ENCODE measurements at places on chromosomes 3 and 15. TPM values are rescaled to one million over a fixed set of nuclear protein-coding genes. Genes with fewer than 3 reads are reported as not detected.

Gene P2RY13
- total RNA-seq, result 0.88 TPM

DNA sequence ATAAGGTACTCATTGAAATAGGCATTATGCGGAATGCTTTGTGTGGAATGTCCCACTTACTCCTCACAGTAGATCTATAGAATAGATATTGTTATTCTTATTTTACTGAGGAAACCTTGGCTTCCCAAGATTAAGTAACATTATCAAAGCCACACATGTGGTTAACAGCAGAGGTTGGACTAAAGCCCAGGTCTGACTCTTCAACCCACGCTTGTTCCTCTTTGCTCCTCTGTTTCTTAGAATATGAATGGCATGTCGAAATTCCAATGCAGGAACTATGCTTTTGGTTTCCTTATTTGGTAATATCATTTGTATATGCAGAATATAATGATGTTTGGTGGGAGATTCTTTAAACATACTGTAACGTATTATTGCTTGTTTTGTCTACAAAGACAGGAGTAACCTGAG is 818.8 kb upstream of the LMCD1 start:
- no peak for DNase-seq

GRCh38 chr15:39598186-39598850 is 17.4 kb downstream of the THBS1 start:
- no peak for DNase-seq

DNA sequence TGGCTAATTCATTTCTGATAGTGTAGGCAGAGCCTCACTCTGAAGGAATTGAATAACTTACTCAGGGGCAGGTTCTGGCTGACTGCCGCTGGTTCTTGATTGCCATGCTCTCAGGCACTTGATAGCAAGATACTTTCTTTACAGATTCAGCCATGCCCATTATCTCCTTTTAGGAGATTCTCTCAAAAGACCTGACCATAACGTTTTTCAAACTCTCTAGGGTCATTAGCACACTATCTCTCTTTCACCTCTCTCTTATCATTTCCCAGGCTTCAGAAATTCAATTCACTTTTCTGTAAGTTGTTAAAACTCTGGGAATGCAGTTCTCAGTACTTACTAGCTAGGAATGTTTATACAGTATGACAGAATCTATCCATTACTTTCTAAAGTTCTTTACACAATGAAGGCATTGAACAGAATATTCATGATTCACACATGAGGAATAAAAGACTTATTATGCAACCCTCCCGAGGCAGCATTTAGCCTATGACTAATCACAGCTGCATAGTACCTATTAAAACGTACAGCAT is 850.3 kb upstream of the CADM2 start:
- DNase-seq, result no peak

DNA sequence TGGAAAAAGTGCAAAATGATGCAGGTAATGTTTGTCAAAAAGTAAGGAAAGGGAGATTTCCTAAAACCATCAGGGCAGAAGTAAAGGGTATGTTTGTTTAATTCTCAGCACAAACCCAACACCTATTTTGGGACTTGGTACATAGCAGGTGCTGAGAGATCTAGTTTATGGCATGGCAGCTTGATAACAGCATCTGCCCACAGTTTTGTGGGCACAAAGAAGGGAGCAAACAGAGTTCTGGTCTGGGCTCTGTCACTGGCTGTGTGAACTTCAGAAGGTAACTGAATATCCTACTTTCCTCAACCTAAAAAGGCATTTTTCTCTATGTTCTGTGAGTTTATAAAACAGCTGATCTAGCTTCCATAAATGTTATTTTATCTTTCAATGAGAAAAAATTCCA is 141.6 kb downstream of the PLCH1 start:
- no peak for DNase-seq

GRCh38 chr3:88123526-88123925 is 26.2 kb upstream of the C3orf38 start:
- no peak for DNase-seq
